Adrenal gland (tissue), 19 donors: ENCODE measurements at places on chromosomes 16 and 17. TPM values are rescaled to one million over a fixed set of nuclear protein-coding genes. Genes with fewer than 3 reads are reported as not detected.
A peak's percentile ranks its signal among the peaks of the same experiment; 100 is the strongest.

SLC47A2 gene
- 0.36 TPM for total RNA-seq

GRCh38 chr17:1896243-1897104 lies 66.7 kb downstream of the RPA1 start:
- no peak for DNase-seq

GRCh38 chr17:80260791-80261158 lies at the start of gene RNF213:
TSS of gene RNF213 (plus strand) at chr17:80260852. CDS start at chr17:80263682, 2,830 bp downstream.
- peak; percentile 63 for DNase-seq

DNA sequence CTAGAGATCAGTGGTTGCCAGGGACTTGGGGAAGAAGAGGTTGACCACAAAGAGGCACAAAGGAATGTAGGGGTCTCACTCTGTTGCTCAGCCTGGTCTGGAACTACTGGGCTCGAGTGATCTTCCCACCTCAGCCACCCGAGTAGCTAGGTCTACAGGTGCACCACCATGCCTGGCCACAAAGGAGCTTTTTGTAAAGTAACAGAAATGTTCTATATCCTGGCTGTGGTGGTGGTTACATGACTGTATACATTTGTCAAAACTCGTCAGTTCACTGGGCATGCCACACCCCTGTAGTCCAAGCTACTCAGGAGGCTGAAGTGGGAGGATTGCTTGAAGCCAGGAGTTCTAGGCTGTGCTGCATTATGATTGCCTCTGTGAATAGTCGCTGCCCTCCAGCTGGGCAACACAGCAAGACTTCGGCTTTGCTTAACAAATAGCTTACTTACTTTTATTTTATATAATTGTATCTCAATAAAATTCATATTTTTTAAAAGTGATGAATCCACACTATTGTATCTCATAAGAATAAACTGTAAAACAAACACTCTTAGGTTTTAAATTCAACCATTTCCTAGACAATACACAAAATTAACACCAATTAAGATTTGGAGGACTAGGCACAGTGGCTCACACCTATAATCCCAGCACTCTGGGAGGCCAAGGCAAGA lies 5.0 kb downstream of the SKA2 start:
- DNase-seq: no peak

DNAAF1 gene
- total RNA-seq: 2.5 TPM

DNA sequence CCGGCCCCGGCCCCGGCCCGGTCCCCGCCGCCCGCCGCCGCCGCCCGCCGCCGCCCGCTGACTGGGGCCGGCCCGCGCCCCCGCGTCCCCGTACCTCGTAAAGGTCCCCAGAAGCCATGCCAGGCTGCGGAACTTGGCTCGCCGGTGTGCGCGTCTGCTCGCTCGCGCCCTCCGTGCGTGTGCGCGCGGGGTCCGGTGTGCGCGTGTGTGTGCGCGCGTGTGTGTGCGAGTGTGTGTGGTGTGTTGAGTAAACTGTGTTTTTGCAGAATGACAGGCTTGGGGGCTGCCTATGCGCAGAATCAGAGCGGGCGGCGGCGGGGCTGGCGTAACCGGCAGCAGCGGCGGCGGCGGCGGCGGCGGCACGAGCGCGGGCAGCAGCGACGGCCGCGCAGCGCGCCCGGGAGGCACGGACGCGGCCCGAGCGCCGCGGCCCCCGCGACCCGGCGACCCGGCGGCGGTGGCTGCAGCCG lies 307 bp downstream of the CDYL2 start:
- DNase-seq: peak; percentile 64

DNA sequence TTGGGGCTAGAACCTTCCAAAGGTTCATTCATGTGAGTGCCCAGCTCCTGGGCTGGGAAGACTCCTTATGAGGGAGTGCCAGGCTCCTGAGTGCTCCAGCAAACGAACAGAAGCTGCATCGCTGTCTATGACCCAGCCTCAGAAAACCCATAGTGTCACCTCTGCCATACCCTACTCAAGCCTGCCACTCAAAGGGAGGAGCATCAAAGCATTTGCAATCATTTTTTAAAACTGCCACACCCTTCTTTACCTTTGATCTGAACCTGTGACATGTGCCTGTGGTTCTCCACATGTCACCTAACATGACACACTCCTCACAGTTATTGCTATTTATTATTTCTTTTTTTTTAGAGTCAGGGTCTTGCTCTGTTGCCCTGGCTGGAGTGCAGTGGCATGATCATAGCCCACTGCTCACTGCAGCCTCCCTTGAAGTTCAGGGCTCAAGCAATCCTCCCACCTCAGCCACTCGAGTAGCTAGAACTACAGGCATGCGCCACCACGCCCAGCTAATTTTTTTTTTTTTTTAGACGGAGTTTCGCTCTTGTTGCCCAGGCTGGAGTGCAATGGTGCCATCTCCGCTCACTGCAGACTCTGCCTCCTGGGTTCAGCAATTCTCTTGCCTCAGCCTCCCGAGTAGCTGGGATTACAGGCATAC lies 7.3 kb upstream of the KDM8 start:
- no peak for DNase-seq
